ENCODE measurements at places on chromosomes 4 and X. TPM values are rescaled to one million over a fixed set of nuclear protein-coding genes. Genes with fewer than 3 reads are reported as not detected.

Gene MTMR8
- total RNA-seq: not detected

Gene ABCB7
- 19.3 TPM for total RNA-seq

Gene SLC7A11
- 69.1 TPM for total RNA-seq

Gene CNKSR2
- 1.6 TPM for total RNA-seq

Gene HEPH
- 15.1 TPM for total RNA-seq

Gene HTRA3
- 10.4 TPM for total RNA-seq

Gene SPANXD
- total RNA-seq: not detected

Gene BMP3
- under 0.01 TPM for total RNA-seq

Gene HAND2
- total RNA-seq: 79.9 TPM

Gene MMRN1
- total RNA-seq: 0.14 TPM

Gene PRDM8
- 2.8 TPM for total RNA-seq
